ENCODE measurements at places on chromosomes 16 and 17.

GRCh38 chr17:40062329-40063186 lies at the start of gene THRA:
TSS of gene THRA (plus strand) at chr17:40062965. CDS start at chr17:40074489, 11,524 bp downstream.
- DNase-seq: peak; percentile 57

- DNase-seq: no peak
Observed at GRCh38 chr16:49597796-49598195, 224.2 kb downstream of the C16orf78 start.

- no peak for DNase-seq
Observed at GRCh38 chr16:82059983-82060421, 24.9 kb downstream of the HSD17B2 start.

DNA sequence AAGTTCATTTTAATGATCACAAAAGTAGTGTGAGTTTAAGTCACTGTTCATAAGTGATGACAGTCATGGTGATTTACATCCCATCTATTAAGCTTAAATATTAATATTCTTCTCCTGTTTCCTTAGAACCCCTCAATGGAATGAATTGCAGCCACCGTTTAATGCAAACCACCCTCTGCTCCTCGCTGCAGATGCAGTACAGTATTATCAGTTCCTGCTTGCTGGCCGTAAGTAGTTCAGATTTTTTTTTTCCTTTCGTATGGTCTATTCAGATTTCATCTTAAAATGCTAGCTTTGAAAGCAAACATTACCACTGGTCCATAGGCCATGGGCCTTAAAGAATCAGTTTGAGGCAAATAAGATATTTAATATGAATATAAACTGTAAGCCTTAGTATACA lies 359.0 kb upstream of the TBX2 start:
- no peak for DNase-seq

DNA sequence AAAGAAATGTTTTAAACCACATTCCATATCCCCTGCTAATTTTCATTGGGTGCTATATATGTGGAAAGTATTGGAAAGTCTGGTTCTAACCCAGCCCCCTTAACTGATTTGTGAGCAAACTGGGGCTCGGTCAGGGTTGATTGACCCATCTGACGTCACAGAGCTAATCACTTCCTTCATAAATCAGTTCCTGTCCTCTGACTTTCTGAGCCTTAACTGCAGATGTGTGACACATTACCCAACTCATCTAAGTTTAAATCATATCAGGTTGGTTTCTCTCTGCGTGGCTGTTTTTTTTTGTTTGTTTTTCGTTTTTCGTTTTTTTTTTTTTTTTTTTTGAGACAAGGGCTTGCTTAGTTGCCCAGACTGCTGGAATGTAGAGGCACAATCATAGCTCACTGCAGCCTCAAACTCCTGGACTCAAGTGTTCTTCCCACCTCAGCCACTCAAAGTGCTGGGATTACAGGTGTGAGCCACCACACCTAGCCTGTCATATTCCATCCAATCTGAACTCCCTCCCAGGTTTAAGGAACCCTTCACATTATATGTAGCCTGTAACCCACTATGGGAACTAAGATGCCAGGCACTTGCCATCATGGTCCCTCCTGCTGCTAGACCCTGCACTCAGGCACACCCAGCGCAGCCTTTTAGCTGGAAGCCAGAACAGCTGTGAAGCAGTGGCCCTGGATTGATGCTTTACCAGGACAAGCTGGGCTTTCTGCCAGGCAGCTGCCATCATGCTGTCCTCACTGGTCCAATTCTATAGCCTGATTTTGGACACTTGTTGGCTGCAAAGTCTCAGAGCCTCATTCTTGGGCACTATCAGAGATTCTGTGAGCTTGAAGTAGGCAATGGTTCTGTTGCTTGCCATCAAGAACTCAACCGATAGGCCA lies 6.9 kb upstream of the BPTF start:
- DNase-seq: no peak

DNA sequence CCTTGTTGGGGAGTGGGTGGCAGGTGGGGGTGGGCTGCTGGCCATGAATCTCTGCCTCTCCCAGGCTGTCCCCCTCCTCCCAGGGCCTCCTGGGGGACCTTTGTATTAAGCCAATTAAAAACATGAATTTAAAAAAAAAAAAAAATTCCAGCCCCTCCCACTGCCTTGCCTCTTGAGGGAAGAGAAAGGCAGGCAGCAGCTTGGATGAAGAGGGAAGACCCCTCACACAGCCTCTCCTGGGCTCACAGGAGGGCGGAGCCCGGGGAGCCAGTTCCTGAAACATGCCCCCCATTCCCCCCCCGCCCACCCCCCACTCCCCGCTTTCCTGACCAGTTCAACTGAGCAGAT lies 1.8 kb upstream of the TCAP start:
- peak; percentile 31 for DNase-seq

DNA sequence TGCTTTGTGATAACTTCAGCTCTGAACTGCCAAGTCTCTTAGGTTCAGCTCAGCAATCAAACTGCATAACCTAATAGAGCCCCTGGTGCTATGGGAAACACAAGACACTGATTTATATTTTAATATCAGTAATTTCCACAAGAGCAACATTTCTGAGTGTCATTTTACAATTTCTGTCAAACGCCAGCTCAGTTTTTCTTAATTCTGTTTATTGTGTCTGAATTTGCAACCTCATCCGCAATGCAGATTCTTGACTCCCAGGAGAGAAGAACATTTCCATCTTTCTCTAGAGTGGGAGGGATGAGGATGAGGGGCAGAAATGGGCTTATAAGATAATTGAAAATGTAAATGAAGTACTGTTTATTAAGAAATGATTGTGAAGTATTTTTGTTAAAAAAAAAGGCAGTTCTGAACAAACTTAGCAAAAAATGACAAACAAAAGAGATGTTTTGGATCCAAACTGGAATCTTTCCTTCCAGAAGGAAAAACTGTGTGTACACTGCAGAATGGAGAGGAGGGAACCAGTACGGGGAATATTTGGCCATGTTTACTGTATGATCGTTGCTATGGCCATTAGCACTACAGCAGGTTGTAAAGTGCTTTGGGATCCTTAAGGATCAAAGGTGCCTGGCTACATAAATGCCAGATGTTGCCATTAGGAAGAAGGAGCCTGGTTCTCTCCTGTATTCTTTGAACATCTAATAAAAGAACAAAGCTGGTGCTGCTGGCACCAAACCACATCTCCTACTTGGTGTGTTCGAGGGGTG lies 7.4 kb upstream of the PMFBP1 start:
- no peak for DNase-seq

- no peak for DNase-seq
Observed at GRCh38 chr17:35344262-35344661, 29.2 kb downstream of the SLFN11 start.

- peak; percentile 87 for DNase-seq
Observed at GRCh38 chr16:49700251-49701064, 155.5 kb downstream of the ZNF423 start.

DNA sequence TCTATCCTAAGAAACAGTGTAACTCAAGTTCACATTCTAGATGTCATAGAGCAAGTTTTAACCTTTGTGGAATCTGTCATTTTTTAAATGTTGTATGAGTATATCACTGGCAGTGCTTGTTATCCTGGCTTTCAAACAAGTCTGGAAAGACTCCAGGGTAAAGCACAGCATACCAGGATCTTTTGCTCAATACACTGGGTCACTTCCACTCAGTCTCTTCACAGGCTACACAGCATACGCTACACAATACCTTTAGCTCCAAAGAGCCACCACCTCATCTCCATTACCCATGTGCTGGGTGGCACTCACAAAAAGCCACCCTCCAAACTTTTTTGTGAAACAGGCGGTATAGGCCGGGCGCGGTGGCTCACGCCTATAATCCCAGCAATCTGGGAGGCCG lies 69.5 kb downstream of the PARN start:
- DNase-seq: no peak

DNA sequence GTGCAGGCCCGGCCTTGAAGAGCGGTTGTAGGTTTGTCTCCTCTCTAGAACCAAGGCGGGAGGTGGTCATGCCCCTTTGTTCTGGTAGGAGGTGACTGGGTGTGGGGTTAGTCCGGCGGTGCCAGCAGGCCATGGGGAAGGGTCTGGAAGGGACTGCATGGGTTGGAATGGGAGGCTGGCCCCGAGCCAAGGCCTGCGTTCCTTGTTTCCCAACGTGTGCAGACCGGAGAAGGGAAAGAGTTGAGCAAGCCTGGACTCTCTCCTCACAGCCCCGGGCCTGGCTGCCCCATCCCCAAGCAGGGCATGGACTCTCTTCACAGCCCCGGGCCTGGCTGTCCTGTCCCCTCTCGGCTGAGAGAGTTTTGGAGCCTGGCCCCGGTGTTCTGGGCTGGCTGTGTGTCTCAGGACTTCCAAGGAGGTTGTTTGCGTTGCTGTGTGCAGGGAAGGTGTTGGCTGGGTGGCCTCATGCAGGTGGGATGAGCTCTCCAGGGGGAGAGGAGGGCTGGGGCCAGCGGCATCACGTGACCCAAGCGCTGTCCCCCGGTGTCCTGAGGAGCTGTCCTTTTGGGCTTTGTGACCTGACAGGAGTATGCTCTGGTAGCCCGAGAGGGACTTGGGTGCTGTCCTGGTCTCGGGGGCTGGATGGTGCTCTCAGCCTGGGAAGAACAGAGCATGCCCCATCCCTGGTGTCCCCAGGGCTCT lies 2.6 kb downstream of the CACNA1H start:
- no peak for DNase-seq

DNA sequence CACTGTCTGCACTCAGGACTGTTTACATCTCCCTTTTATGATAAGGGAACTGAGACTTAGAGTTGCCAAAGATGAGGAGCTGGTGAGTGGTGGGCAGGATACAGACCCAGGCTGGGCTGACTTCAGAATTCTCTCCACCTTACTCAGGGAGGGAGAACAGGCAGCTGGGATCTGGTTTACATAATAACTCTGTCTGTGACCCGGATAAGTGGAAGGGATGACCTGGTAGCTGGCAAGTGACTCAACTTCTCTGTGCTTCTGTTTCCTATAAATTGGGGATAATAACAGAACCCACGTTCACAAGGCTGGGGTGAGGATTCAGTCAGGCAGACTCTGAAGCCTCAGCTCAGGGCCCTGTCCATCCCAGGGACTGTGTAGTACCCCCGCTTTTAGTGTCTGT lies 2.6 kb downstream of the SNX20 start:
- no peak for DNase-seq

GRCh38 chr17:72332367-72332766 lies 211.5 kb downstream of the SOX9 start:
- DNase-seq: no peak

GRCh38 chr16:29736112-29736511 lies 9.7 kb downstream of the C16orf54 start:
- no peak for DNase-seq
